Caki2 (cell line): ENCODE measurements at places on chromosomes 1 and 21. TPM values are rescaled to one million over a fixed set of nuclear protein-coding genes. Genes with fewer than 3 reads are reported as not detected.

Gene SUSD4
- total RNA-seq, result 3.5 and 11.9 TPM in 2 replicates

Gene BATF3
- 1.2 TPM in 1 of 2 replicates, not detected in the other for total RNA-seq

Gene RPTN
- not detected in 2 replicates for total RNA-seq

Gene ERG
- not detected in 2 replicates for total RNA-seq

Gene TFF1
- not detected in 2 replicates for total RNA-seq

Gene DISP1
- 3.9 and 6.8 TPM in 2 replicates for total RNA-seq

Gene HUNK
- 4.5 and 11.2 TPM in 2 replicates for total RNA-seq

Gene LRRC71
- total RNA-seq, result 0.14 TPM in 1 of 2 replicates, not detected in the other

Gene ACADM
- total RNA-seq, result 16.1 and 21.0 TPM in 2 replicates

Gene LCE1A
- not detected in 2 replicates for total RNA-seq

Gene TRNAU1AP
- total RNA-seq, result 15.3 and 22.7 TPM in 2 replicates

Gene SPRR2B
- not detected in 2 replicates for total RNA-seq

Gene NCF2
- total RNA-seq, result 3.1 and 9.9 TPM in 2 replicates

Gene NR1I3
- total RNA-seq, result not detected in 2 replicates

Gene TMCO4
- 19.3 and 27.0 TPM in 2 replicates for total RNA-seq

Gene HHIPL2
- total RNA-seq, result 7.4 and 11.3 TPM in 2 replicates
